Naive thymus-derived CD8-positive, alpha-beta T cell (primary cell): ENCODE measurements at places on chromosomes 7 and 10.

DNA sequence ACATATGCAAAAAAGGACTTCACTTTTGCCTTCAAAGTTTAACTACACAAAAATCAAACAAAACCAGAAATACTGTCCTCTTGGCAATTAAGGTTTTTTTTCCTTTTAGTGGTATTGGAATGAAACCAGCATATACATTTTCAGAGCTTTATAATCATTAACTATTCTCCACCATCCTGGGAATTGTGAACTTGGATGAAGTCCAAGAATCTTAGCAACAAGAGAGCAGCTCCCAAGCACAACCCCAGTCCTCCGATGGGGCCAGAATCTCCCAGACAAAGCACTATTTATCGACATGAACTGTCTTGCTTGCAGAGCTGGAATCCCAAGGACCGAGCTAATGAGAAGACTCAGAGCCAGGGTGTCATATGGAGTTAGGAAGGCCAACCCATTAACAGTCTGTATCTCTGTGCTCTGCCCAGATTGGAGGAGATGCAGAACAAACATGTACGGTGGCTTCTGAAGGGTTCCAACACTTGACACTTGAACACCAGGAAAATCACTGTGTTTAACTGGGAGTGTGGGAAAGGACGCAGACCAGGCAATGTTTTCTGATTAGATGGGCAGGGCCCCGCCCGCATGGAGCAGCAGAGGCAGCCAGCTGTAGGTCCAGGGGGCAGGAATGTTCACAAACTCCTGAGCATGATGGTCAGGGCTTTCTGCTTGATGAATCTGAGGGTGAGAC, 35.5 kb downstream of the PPP1R3C start:
- no peak for DNase-seq

GRCh38 chr7:156676263-156676662, 35.7 kb downstream of the RNF32 start:
- no peak for DNase-seq

DNA sequence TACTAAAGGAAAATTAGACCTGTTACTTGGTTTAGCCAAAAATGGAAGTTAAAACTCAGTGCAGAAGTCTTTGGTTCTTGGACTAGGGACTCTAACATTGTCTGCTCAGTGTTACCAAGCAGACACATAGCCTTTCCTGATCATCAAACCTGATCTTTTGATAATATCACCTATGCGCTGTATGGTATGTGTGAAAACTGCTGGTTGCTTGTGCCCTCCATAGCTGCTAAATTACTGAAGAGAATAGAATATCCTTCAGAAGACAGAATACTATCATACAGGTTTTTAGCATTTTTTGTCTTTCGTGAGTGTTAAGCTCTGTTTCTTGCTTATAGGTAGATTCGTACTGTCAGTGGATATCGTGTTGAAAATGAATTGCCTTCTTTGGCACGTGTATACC, 68.7 kb downstream of the ST7 start:
- DNase-seq = no peak

DNA sequence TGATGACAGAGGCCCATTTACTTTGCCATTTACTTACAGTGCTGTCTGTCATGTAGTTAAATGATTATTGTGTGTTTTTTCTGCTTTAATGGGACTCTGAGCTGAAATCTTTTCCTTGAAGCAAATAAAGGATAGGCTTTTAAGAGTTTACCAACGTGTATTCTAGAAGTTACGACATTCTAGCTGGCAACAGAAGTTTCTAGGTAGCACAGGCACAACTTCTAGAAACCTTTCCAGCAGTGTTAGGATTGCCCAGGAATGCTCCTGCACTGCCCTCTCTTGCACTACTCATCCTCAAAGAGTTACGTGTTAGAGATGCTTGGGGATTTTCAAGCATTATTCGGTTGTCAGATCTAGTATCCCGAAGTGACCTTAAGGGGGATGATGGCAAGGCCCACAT, 42.5 kb upstream of the TMEM236 start:
- DNase-seq = no peak

DNA sequence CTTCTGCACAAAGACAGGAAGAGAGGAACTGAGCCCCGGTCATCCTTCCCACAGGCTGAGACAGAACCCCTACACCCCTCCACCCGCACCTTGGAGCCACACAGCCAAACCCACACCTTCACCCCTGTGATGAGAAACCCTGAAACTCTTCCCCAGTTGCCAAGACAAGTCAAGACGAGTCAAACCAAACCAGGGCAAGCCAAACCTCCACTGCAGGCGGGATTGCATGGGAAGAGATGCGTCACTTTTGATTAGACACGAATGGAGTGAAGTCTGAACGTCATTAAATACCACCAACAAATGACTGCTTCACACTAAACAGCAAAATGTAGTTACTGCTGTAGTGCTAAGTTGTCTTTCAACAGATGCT, 73.8 kb downstream of the PRPF18 start:
- DNase-seq = no peak
